Activated naive CD4-positive, alpha-beta T cell treated with anti-CD3 and anti-CD28 coated beads for 36 hours (primary cell): ENCODE measurements at places on chromosomes 12 and 14. TPM values are rescaled to one million over a fixed set of nuclear protein-coding genes. Genes with fewer than 3 reads are reported as not detected.
A peak's percentile ranks its signal among the peaks of the same experiment; 100 is the strongest.

DNA sequence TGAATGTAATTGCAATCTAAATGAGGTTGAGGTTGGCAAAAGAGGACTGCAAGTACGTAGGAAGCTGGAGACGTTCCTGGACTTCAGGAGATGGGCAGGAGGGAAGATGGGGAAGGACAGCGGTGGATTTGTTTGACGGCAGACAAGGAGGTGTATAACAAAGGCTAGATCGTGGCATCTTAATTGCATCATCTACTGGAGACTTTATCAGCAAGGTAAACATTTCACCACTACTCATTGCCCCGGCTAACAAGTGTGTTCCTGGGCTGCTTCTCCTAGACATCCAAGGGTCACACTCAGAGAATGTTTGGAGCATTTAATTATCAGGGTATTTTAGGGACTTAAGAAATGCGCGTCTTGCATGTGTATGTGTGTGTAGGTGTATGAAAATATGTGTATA is 128.5 kb downstream of the KCNK10 start:
- no peaks in the 10 kb centered on the region for H3K4me1 ChIP-seq
- no peaks in the 10 kb centered on the region for H3K36me3 ChIP-seq
- peaks cover 23% of the 10 kb centered on the region for H3K27me3 ChIP-seq
- no peak for DNase-seq

- no peaks in the 10 kb centered on the region for H3K4me1 ChIP-seq
- H3K27ac ChIP-seq, result no peak overlapping the region
- no peaks in the 10 kb centered on the region for H3K27me3 ChIP-seq
- H3K4me3 ChIP-seq, result no peak overlapping the region
- DNase-seq, result no peak
These were observed 241.2 kb downstream of the EGLN3 start for GRCh38 chr14:33709711-33710110.

The GARIN6 gene
- total RNA-seq, result not detected

GRCh38 chr14:50762001-50762930 is 68.7 kb downstream of the NIN start:
- H3K4me1 ChIP-seq, result peaks cover 28% of the 10 kb centered on the region
- peak; percentile 74 for DNase-seq
- no peak overlapping the region for H3K27ac ChIP-seq
- H3K36me3 ChIP-seq, result peaks cover 44% of the 10 kb centered on the region
- H3K27me3 ChIP-seq, result no peaks in the 10 kb centered on the region
- no peak overlapping the region for H3K4me3 ChIP-seq

- H3K4me1 ChIP-seq, result peaks cover 24% of the 10 kb centered on the region
- H3K36me3 ChIP-seq, result no peaks in the 10 kb centered on the region
- H3K27me3 ChIP-seq, result no peaks in the 10 kb centered on the region
- DNase-seq, result no peak
- no peak overlapping the region for H3K4me3 ChIP-seq
These were observed 4.4 kb downstream of the TULP3 start for GRCh38 chr12:2895051-2895451.

- H3K27ac ChIP-seq, result no peak overlapping the region
- no peak overlapping the region for H3K4me3 ChIP-seq
- no peak for DNase-seq
- H3K27me3 ChIP-seq, result no peaks in the 10 kb centered on the region
- no peaks in the 10 kb centered on the region for H3K4me1 ChIP-seq
These were observed 71.3 kb upstream of the DDX11 start for GRCh38 chr12:31002361-31002725.

The ACSS3 gene
- total RNA-seq, result not detected

DNA sequence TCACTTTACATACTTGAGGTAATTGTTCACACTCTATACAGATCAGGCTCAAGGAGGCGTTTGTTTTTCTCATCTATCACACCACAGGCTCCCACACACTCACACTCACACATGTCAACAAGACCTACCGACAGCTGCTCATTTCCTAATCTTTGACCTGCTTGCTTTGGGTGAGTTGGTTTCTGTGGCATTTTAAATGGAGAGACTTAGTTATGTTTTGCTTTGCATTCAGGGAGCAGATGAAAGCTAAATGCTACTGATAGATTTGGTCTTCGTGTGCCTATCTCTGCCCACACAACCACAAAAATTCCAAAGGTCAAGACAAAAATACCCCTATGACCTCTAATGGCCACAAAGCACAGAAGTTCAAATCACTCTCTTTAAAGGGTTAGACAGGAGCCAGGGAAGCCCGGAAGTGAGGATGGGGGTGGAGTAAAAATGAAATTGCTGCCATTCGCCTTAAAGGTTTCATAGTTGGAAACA is 203.5 kb upstream of the G2E3 start:
- no peak overlapping the region for H3K27ac ChIP-seq
- peaks cover 2% of the 10 kb centered on the region for H3K27me3 ChIP-seq
- peaks cover 18% of the 10 kb centered on the region for H3K4me1 ChIP-seq

The SLC10A1 gene
- not detected for total RNA-seq

DNA sequence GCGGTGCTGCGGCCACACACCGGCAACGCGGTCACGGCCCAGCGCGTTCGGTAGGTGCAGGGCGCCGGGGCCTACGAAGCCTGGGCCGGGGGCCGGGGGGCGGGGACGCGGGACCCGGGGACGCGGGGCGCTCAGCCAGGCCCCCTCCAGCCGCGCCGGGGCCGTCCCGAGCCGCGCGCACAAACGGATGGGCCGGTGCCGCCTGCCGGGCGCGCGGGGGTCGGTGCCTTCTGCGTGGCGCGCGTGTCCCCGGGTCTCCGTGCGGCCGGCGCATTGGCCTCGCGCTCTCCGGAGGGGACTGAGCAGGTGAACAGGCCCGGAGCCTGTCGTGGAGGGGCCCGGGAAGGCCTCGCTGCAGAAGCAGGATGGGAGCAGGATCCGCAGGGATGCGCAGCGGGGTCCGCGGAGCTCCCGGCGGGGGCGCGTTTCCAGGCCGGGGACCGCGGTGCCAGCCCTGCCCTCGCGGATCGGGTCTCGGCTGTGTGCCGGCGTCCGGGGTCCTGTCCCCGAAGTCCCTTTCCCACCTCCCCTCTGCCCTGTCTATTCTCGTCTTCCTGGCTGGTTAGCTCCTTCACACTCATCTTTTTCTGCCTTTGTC is 421 bp downstream of the GLT1D1 start:
- H3K27ac ChIP-seq, result no peak overlapping the region
- peaks cover 32% of the 10 kb centered on the region for H3K27me3 ChIP-seq
- no peak for DNase-seq
- no peak overlapping the region for H3K4me3 ChIP-seq
- no peaks in the 10 kb centered on the region for H3K36me3 ChIP-seq

DNA sequence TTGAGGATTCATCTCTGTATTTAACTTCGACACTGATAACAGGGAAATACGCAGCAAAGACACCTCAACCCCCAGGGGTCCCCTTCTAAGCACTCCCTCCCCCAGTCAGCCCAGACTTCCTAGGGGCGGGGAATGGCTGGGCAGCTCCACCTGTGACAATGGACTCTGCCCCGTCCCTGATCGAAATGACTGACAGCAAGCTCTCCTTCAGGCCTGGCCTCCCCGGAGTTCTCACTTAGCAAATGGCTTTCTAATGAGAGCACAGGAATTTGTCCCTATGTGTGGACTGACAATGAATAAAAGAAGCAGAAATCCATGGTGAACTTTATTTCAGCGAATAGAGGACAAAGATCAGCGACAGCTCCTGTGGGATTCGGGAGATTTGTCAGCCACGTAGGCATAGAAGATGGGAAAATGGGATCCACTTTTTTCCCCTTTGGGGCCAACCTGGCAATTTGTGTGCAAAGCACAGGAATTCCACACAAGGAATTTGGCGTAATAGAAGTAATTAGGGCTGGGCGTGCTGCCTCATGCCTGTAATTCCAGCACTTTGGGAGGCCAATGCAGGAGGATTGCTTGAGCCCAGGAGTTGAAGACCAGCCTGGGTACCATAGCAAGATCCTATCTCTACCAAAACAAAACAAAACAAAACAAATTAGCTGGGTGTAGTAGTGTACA is 63.8 kb downstream of the TNFAIP2 start:
- peaks cover 8% of the 10 kb centered on the region for H3K4me1 ChIP-seq
- H3K27me3 ChIP-seq, result peaks cover 47% of the 10 kb centered on the region
- DNase-seq, result no peak

DNA sequence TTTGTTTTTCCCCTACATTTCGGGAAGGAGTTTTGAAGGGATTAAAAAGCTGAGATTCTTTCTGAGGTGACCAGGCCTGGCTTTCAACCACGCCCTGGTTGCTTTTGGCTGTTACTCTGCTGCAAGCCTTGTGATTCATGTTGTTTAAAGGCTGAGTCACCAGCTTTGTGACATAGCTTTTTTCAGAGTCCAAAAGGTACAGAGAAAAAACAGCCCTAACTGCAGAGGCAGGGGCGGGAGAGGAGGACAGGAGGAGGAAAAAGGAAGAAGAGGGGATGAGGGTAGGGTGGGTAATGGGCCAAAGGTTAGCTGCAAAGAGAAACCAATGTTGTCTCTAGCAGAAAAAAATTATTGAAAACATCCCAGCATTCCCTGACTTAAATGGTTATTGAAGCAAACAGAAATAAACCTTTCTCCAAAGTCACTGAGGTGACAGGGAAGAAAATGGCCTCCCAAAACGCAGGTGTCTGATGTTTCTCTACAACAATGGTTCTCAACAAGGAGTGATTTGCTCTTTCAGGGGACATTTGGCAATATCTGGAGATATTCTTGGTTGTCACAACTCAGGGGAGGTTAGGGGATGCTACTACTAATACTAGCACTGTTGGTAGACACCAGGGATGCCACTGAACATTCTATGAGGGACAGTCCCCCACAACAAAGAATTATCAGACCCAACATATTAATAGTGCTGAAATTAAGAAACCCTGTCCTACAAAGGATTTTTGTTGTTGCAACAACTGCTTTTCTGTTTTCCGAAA is 2.1 kb upstream of the UBC start:
- peak overlapping the region; percentile 73 for H3K4me3 ChIP-seq
- peak overlapping the region; percentile 100 for H3K27ac ChIP-seq
- peaks cover 28% of the 10 kb centered on the region for H3K36me3 ChIP-seq
- peak; percentile 71 for DNase-seq
- H3K27me3 ChIP-seq, result peaks cover 6% of the 10 kb centered on the region
- peaks cover 79% of the 10 kb centered on the region for H3K4me1 ChIP-seq

GRCh38 chr12:76190299-76190698 is 105.8 kb upstream of the NAP1L1 start:
- no peaks in the 10 kb centered on the region for H3K4me1 ChIP-seq
- H3K27ac ChIP-seq, result no peak overlapping the region
- H3K27me3 ChIP-seq, result peaks cover 43% of the 10 kb centered on the region
- no peaks in the 10 kb centered on the region for H3K36me3 ChIP-seq
- no peak for DNase-seq

The SNRPF gene
- total RNA-seq, result 57.4 TPM

The RASSF3 gene
- 43.8 TPM for total RNA-seq

DNA sequence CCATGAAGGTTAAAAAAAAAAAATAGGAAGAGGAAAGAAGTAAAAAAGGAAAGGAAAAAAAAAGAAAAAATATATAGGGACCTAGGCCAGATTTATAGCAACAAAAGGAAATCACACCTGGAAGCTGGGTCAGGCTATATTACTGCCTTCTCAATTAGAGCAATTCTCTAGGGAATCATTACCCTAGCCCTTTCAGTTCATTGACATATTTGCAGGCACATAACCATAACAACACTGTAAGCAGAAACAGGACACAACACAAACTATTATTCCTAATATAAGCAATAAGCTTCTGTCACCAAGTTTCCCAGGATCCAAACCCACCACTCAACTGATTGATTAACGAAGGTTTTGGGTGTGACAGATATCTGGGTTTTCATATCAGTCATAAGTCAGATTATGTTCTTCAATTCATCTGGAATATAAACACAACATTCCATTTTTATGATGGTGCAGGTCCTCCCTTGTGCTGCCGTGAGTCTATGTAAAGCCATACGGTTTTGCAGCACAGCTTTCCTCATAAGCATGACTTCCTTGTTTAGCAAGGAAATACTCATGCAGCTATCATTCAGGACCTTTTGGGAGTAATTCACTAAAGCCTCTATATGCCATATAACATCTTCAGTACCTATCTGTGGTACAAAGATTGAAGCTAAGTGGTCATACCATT is 4.2 kb downstream of the PCNX4 start:
- DNase-seq, result no peak
- peaks cover 28% of the 10 kb centered on the region for H3K36me3 ChIP-seq
- H3K4me1 ChIP-seq, result peaks cover 39% of the 10 kb centered on the region
- H3K4me3 ChIP-seq, result no peak overlapping the region
- H3K27ac ChIP-seq, result no peak overlapping the region

- no peak for DNase-seq
- no peak overlapping the region for H3K4me3 ChIP-seq
- no peaks in the 10 kb centered on the region for H3K27me3 ChIP-seq
- peaks cover 39% of the 10 kb centered on the region for H3K4me1 ChIP-seq
- no peak overlapping the region for H3K27ac ChIP-seq
- no peaks in the 10 kb centered on the region for H3K36me3 ChIP-seq
These were observed 17.9 kb downstream of the PACS2 start for GRCh38 chr14:105332350-105332874.

The CCDC198 gene
- total RNA-seq, result not detected

DNA sequence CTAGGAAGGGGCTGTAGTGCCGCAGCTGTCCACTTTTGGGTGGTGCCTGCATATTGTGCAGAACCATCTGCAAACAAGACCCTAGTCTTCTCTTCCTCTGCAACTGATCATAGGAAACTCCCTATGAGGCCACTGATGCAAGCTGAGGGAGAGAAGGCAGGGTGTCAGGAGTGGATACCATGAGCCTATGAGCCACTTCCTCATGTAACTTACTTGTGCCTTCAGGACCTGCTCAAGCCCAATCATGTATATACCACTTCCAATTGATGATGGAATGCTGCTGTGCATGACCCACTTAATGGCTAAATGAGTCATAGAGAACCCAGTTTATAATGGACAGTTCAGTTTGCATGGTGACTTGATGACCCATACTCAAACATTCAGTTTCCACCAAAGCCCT is 107.9 kb downstream of the ALG10B start:
- H3K4me1 ChIP-seq, result no peaks in the 10 kb centered on the region
- H3K27me3 ChIP-seq, result no peaks in the 10 kb centered on the region
- no peak overlapping the region for H3K4me3 ChIP-seq
- DNase-seq, result no peak
- no peaks in the 10 kb centered on the region for H3K36me3 ChIP-seq

The PAX9 gene
- not detected for total RNA-seq

The ZBTB39 gene
- total RNA-seq, result 5.5 TPM

The GLS2 gene
- 5.5 TPM for total RNA-seq

The HOXC9 gene
- not detected for total RNA-seq

The ARHGEF25 gene
- 1.4 TPM for total RNA-seq

DNA sequence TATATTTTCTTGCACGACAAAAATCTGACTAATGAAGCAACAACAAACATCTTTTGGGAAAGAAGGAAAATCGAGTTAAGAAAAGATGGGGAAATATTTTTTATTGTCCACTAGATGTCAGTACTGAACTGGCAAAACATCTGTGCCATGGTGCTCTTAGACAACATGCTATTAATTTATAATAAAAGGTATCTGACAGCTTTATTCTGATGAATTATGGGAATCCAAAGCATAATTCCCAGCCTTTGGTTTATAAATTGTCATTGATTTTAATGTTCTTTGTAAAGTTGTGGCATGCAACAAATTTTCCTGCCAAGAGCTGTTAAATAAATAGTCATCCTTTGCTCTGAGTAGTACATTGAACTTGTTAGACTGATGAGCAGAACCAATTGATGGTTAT is 231.2 kb downstream of the ETNK1 start:
- DNase-seq, result no peak
- H3K27ac ChIP-seq, result no peak overlapping the region
- no peaks in the 10 kb centered on the region for H3K36me3 ChIP-seq
- H3K4me1 ChIP-seq, result no peaks in the 10 kb centered on the region
- H3K27me3 ChIP-seq, result peaks cover 15% of the 10 kb centered on the region

The VRTN gene
- total RNA-seq, result not detected

The ZNF605 gene
- total RNA-seq, result 5.3 TPM
